ENCODE measurements at places on chromosomes 7 and 10.

DNA sequence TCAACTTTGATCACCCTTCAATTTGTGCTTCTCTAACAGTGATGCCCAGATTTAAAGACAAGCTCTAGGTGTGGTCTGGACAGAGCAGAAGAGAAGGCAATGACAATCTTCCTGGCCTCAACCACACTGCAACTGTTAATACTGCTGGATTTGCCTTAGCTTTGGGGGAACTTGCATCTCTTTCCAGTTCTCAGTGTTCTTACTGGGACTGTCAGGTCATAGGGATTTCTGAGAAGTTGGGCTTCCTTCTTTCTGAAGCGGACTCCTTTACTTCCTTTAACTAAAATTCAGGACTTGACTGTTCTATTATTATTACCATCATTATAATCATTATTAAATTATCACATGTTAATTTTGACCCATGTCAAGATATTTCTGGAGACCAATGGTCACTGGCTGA, 80.8 kb downstream of the OSBPL3 start:
- DNase-seq, result no peak

GRCh38 chr7:133255486-133255885, 2.6 kb downstream of the EXOC4 start:
- no peak for DNase-seq

DNA sequence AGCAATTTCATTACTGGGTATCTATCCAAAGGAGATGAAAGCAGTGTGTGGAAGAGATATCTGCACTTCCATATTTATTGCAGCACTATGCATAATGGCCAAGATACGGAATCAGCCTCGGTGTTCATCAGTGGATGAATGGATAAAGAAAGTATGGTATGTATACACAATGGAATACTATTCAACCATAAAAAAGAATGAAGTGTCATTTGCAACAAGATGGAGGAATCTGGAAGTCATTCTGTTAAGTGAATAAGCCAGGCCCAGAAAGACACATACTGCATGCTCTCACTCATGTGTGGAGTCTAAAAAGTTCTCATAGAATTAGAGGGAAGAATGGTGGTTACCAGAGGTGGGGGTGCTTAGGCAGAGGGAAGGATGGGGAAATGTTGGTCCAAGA, 35.3 kb downstream of the CREM start:
- no peak for DNase-seq

GRCh38 chr7:7740037-7740355, 21.6 kb upstream of the RPA3 start:
- DNase-seq, result no peak

DNA sequence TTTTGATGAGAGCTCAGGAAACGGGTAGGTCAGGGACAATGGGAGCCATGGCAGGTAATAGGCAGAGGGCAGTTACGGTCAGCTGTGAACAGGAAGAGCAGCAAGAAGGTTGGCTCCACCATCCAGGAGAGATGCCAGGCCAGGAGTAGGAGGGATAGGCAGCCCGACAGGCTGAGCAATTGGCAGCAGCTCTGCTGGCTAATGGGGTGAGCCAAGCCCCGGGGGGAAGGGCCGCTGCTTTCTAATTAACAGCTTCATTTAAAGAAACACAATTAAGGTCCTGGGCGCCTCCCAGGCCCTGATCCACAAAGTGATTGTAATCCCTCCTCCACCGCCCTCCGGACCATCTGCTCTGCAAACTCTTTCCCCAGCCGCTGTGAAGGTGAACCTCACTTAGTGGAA, 23.7 kb downstream of the SH2B2 start:
- no peak for DNase-seq

- no peak for DNase-seq
These were observed 901 bp upstream of the CCNY start for GRCh38 chr10:35335133-35336083.

DNA sequence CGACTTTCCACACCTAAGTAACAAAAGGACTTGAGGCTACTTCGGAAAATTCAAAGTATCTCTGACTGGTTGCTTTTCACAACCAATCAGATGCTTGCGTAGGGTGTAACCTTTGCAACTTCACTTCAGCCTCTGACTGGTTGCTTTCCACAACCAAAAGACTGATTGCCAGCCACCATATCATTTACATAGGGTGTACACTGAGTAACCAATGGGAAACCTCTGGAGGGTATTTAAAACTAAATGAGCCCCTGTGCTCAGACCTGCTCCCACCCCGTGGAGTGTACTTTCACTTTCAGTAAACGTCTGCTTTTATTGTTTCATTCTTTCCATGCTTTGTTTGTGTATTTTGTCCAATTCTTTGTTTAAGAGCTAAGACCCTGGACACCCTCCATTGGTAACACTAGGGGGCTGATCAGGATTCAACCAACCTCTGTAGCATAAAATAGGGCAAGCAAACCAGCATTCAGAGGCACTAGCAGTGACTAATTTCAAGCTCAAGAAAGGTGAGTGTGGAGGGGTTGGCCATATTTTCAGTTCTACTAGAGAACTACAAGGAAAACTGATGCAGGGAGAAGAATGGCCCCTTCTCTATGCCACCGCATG, 390.8 kb downstream of the POM121L12 start:
- DNase-seq, result no peak

DNA sequence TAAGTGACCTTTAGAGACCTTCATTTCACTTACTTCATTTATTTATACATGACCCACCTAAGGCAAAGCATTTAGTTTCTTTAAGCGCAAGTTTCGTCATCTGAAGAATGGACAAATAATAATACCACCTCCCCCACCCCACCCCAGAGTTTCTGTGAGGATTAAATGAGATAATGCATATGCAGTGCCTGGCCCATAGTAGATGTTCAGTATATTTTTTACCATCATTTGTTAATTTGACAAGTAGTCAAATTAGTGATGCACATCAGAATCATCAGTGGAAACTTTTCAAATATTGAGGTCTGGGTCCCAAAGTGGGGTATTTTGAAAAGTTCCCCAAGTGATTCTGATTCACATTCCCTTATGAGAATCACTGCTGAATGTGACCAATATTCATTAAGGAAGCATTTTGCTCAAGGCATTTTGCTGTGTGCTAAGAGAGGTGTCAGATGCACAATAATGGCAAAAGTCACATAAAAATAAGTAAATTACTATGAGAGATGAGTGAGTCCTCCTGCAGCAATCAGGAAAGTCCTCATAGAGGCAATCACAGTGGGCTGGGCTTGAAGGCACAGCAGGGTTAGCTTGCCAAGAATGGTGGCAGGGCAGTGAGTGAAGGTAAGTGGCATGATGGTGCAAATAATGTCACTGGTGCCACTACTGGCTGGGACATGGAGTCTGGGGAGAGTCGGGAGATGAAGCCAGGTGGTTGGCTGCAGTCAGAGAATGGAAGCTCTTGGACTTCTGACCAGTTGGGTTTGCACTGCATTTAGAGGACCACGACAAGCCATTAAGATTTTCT, 244.1 kb downstream of the PTEN start:
- DNase-seq, result no peak

DNA sequence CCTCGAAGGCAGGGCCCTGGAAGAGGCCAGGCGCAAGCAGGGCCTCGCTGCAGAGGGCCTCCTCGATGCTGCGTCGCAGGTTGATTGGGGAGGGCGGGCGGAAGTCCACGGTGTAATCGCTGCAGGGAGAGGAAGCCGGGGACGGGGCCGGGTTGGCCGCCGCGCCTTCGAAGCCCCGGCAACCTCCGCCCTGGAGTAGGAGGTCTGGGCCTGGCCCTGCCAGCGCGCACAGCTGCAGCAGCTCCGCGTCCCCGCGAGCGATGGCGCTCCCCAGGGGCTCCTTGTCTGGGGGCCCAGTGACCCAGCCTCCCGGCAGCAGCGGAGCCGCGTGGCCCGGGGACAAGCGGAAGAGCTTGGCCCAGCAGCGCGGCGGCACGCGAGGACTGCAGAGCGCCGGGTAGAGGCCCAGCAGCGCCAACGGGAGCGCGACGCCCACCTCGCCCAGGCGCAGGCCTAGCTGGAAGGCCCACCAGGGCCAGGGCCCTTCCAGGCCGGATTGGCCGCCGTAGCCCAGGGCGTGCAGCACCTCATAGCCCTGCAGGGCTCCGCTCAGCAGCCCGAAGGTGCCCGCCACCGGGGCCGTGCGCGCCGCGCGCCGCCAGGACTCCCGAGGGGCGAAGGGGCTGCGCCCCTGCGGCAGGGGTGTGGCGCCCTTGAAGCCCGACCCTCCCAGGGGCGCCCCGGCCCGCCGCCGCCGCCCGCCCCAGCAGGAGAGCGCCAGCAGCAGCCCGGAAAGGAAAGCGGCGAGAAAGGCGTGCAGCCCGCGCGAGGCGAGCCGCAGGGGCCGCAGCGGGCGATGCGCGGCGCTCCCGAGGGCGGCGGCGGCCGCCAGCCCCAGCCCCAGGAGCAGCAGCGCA, 7.8 kb upstream of the RBM28 start:
- DNase-seq, result no peak

GRCh38 chr7:31569528-31569927, 55.6 kb downstream of the ITPRID1 start:
- DNase-seq, result no peak

DNA sequence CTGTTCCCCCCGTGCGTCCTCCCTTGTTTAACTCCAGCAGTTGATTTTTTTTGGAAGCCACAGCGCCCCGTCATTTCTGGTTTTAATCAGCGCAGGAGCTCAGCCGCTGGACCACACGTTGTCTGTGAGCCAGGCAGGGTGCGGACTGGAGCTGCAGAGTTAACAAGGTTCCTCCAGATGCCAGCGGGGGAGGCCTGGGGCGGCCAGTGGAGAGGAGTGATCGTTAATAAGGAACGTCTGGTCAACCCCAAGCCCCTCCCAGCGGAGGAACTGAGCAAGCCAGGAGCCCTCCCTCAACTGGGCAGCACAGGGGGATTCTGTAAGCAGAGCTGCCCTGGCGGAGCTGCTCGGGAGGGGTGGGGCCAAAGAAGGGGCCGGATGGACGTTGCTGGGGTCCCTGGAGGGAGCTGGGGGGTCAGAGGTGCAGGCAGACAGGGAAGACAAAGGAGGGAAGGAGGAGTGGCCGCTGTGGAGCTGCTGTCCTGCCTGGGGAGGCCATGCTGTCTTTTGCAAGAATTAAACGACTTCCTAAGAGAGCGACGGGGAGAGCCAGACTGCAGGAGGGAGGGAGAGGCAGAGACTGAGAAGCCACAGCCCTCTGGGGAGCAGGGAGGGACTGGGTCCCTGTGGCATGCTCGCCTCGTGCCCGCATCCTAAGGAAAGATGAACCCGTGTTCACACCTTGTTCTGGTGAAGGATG, 537.1 kb upstream of the FOXK1 start:
- DNase-seq, result no peak

- DNase-seq, result no peak
These were observed 12.8 kb downstream of the SPOCK2 start for GRCh38 chr10:72075376-72076115.

GRCh38 chr10:48765039-48765438, 80.4 kb downstream of the WDFY4 start:
- DNase-seq, result no peak

- DNase-seq, result no peak
These were observed 201.9 kb upstream of the KAT6B start for GRCh38 chr10:74624501-74624900.

GRCh38 chr10:124849111-124849773, 47.6 kb downstream of the ABRAXAS2 start:
- DNase-seq, result no peak

DNA sequence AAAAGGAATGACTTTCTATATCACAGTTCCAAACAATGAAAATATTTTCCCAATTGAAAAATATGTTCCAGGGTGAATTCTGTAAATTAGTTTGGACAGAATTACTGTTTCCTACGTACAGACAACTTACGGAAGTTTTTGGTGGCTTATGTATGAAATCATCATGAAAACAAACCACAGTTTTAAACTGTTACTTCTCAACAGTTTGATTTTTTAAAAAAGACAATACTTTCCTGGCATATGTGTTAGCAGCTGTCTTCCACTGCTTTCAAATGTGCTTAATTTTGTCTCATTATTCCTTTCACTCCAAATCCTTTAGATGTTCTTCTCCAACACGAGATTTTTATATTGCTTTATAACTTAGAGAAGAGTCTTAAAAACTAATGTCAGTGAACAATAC, 56.2 kb downstream of the SEMA3A start:
- no peak for DNase-seq

DNA sequence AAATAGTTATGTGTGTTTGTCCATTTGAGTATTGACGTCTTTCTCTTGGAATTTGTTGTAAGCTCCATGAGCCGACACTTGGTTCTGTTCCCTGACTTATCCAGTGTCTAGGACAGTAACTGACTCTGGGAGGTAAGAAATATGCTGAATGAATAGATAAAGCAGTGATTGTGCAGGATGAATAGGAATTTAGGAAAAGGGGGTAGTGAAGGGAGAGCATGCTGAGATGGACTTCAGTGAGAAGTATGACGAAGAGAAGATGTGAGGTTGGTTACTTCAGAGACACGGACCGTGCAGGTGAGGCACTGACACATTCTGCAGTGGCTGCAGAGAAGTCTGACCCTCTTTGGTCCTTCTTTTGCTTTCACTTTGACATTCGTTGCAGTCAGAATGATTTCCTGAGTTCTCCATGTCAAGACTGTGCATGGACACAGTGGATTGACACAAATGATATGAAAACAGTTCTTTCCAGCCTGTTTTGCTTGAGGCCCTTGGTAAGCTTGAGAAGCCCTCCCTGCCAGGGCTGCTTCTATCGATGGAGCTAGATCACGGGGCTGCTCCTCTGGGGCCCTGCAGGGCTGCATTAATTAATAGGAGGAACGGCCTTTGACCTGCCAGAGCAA, 261.5 kb upstream of the SORCS1 start:
- DNase-seq, result no peak

- no peak for DNase-seq
These were observed 1.9 kb downstream of the DHX32 start for GRCh38 chr10:125878957-125879835.

DNA sequence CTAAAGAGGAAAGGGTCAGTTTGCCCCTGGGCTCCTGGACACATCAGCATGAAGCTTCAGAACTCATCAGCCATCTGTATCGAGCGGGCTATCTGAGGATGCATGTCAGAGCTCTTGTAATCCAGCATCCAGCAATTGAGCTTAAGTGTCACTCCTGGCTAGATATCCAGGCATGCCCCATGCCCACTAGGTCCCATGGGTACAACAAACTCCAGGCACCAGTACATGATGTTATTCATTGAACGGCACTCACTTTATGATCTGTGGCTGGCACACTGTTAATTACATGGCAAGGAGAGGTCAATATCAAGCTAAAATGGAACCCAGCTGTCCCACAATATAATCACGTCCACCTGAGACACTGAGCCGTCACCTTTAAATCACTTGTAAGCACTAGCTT, 274.2 kb downstream of the ELMO1 start:
- no peak for DNase-seq

GRCh38 chr10:77563638-77564270, 73.9 kb downstream of the KCNMA1 start:
- no peak for DNase-seq

Data from stimulated activated CD8-positive, alpha-beta memory T cell treated with anti-CD3 and anti-CD28 coated beads, Interleukin-4, amount 100 ng/mL, for 1 hour (primary cell).